Fibroblast of villous mesenchyme (primary cell): ENCODE measurements at places on chromosomes 12 and 14. TPM values are rescaled to one million over a fixed set of nuclear protein-coding genes. Genes with fewer than 3 reads are reported as not detected.

Gene GLIPR1L1
- not detected in 2 replicates for total RNA-seq

Gene COA8
- 22.9 and 32.0 TPM in 2 replicates for total RNA-seq

Gene PLA2G1B
- not detected in 2 replicates for total RNA-seq

Gene FGF23
- total RNA-seq, result not detected in 2 replicates

Gene OTUB2
- total RNA-seq, result 0.97 and 1.3 TPM in 2 replicates

Gene TRAF3
- total RNA-seq, result 16.1 and 30.7 TPM in 2 replicates

Gene SELPLG
- 1.3 and 2.2 TPM in 2 replicates for total RNA-seq

Gene WIF1
- not detected in 2 replicates for total RNA-seq

Gene IFT43
- 37.4 and 51.0 TPM in 2 replicates for total RNA-seq

Gene PSEN1
- 41.9 and 57.4 TPM in 2 replicates for total RNA-seq

Gene SMCO2
- under 0.01 TPM in 1 of 2 replicates, not detected in the other for total RNA-seq

Gene BTBD6
- total RNA-seq, result 42.7 and 52.8 TPM in 2 replicates

Gene KITLG
- 13.8 and 16.4 TPM in 2 replicates for total RNA-seq

Gene DBX2
- not detected in 2 replicates for total RNA-seq

Gene SMIM41
- total RNA-seq, result 0.32 and 0.43 TPM in 2 replicates

Gene RTN1
- total RNA-seq, result 0.43 and 0.64 TPM in 2 replicates

Gene PTCSC3
- total RNA-seq, result not detected in 2 replicates

Gene BCL2L2
- total RNA-seq, result 17.7 and 20.7 TPM in 2 replicates

Gene TEX22
- under 0.01 and 0.32 TPM in 2 replicates for total RNA-seq

Gene CLEC14A
- total RNA-seq, result 2.2 and 2.3 TPM in 2 replicates

Gene TSPAN19
- not detected in 2 replicates for total RNA-seq

Gene COL2A1
- under 0.01 TPM in 1 of 2 replicates, not detected in the other for total RNA-seq

Gene STYK1
- under 0.01 and 0.86 TPM in 2 replicates for total RNA-seq

Gene CMKLR1
- total RNA-seq, result 1.7 and 1.9 TPM in 2 replicates

Gene AQP6
- not detected in 2 replicates for total RNA-seq
